ENCODE measurements at places on chromosomes 3 and 15.
A peak's percentile ranks its signal among the peaks of the same experiment; 100 is the strongest.

GRCh38 chr3:53254509-53255422 is 1.1 kb downstream of the TKT start:
- peak; percentile 74 for DNase-seq

GRCh38 chr15:80042568-80042967 is 16.9 kb upstream of the ZFAND6 start:
- no peak for DNase-seq

GRCh38 chr15:78127882-78128281 is 3.4 kb downstream of the CIB2 start:
- no peak for DNase-seq

DNA sequence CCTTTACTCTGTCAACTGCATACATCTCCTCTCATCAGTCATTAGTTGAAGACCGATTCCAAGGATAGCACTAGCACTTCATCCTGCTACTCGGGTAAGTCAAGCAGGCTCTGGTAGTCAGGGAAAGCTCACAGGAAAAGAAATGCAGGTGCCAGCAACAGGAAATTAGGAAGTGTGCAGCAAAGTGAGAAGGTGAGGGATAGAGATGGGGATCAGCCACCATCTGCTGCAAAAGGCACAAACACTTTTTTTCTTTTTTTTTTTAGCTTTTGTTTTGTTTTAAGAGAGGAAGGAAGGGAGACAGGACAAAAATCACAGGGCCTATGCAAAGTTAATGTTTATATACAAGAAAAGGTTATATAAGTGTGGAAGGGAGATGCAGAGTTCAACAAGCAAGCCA is 9.0 kb upstream of the BTLA start:
- no peak for DNase-seq

GRCh38 chr3:154144825-154145465 is 23.8 kb downstream of the ARHGEF26 start:
- no peak for DNase-seq

Measured in epithelial cell of esophagus (primary cell).